Activated CD4-positive, alpha-beta T cell treated with anti-CD3 and anti-CD28 coated beads, Interleukin-2, amount 50 U/mL, for 1 hour (primary cell): ENCODE measurements at places on chromosomes 3 and 15.

GRCh38 chr3:113117511-113118234 lies 93.7 kb upstream of the BOC start:
- DNase-seq, result no peak

DNA sequence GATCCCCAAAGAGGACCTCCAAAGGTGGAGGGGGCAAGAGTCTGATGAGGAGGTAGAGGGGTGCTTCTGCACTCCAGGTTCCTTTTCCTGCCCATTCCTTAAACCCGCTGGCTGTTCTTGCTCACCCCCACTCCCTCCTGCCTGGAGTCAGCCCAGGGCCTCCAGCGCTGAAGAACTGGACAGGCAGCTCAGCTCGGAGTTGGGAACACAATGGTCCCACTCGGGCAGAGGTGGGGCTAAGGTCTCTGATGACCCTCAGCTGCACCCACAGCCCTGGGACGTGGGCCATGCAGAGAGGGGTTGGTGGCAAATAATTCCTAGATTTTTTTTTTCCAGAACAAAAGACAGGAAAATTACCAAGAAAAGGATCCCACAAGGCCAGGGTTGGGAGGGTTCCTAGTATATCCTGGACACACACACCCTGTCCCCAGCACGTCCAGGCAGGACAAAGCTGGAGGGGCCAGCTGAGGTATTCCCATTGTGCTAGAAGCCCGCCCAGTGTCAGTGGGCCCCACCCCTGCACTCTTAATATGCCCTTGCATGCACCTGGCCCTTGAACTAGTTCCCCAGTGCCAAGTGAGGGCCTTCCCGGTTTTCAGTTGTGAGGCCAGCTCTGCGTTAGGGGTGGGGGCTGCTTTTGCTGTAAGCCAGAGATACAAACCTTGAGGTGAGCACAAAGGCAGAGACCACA lies 22.1 kb upstream of the IP6K2 start:
- no peak for DNase-seq

- DNase-seq, result no peak
Observed at GRCh38 chr3:100352296-100353231, 18.0 kb downstream of the NIT2 start.

DNA sequence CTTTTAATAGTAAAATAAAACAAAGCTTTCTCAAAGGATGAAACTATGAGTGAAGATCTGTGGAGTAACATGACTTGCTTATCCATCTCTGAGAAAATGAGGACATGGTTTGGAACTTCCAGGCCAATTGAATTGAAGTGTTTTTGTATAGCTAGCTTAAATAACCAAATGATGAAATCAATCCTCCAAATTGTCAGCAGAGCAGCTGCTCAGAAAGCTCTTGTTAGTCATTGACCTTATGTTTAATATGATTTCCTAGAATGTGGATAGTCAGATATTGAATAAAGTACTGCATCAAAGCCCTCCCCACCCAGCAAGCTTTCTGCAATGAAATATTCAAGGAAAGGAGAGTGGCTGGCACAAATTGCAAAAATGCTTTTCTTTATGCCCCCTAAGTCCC lies 437.2 kb downstream of the MFSD1 start:
- DNase-seq, result no peak

DNA sequence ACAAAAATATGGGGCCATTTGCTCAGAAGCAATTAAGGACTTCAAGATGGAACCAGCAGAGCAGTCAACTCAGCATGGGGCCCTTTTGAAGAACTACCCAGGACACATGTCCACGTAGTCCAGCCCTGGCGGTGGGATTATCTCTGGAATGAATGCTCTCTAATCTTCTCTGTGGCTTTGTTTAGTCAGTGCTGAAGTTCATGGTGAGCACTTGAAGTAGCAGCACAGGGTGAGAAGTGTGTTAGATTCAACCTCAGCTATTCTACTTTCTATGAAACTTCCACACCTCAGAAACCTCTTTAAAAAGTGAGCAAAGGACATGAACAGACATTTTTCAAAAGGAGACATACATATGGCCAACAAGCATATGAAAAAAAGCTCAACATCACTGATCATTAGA lies 74.4 kb downstream of the THRB start:
- no peak for DNase-seq

GRCh38 chr3:133376810-133377209 lies 23.0 kb upstream of the BFSP2 start:
- DNase-seq, result no peak

DNA sequence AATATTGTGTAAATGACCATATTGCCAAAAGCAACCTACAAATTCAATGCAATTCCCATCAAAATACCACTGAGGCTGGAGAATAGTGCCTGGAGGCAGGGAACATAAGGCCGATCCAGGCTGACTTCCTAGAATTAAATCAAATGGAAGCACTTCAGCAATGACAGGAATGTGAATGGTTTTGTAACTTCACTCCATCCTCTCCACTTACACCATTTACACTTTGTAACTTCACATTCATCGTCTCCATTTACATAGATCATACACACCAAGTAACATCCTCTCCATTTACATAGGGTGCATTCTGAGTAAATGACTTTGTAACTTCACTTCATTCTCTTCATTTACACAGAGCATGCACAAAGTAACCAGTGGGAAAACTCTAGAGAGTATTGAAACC lies 11.6 kb downstream of the STRIT1 start:
- DNase-seq, result no peak

GRCh38 chr15:40392986-40393948 lies 10.7 kb downstream of the KNSTRN start:
- no peak for DNase-seq

DNA sequence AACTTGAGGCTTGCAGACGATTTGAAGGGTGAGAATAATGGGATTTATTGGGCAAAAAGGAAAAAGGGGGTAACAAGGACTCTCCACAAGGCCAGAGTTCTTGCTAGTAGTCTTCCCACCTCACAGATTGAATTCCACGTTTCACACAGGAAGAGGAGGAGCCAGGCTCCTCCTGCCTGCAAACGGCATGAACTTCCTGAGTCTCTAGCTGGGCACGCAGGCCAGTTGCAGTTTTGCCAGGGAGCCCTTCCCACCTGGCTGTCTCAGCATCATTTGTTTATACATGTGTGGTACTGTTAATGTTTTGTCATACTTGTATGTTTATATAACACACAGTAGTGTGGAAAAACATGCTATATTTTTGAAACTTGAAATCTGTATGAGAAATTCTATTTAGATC lies 155.0 kb downstream of the NLGN1 start:
- DNase-seq, result no peak

GRCh38 chr3:157498371-157498770 lies 4.8 kb downstream of the VEPH1 start:
- no peak for DNase-seq

- no peak for DNase-seq
Observed at GRCh38 chr3:166425900-166426611, 588.8 kb upstream of the BCHE start.

DNA sequence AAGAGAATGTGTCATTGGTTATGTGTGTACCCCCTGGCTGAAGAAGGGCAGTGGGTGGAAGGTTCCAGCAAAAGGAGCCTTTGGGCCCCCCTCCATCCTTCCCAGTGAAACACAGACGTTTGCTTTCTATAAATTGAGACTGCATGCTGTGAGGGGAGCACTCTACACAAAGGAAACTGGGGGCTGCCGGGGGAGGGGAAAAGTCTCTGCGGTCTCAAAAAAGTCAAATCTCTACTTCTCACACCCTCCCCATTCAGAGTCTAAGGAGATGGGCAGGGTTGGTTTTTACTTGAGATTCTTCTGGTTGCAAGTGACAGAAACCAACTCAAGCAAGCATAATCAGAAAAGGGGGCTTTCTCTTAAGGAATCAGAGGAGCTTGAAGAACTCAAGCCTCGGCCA lies 50.1 kb upstream of the TLE3 start:
- no peak for DNase-seq

DNA sequence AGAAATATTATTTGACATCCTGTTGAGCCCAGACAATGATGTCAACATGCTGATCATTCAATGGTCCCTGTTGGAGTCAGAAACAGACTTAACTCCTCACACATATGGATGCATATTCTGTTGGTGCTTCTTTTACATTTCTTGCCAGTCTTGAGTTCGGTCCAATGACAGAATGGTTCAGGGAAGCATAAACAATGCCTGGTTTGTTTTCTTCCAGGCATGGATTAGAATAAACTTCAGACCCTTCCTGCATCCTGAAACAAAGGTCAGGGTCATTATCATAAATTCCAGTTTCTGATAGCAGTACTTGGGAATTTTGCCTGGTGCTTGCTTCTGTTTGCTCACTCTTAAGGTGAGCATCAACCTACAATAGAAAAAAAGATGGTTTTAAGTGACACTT lies 33.3 kb downstream of the BTLA start:
- DNase-seq, result no peak

GRCh38 chr3:9678493-9678892 lies 25.1 kb upstream of the CPNE9 start:
- no peak for DNase-seq

- DNase-seq, result no peak
Observed at GRCh38 chr3:37154668-37155314, 19.6 kb downstream of the LRRFIP2 start.

DNA sequence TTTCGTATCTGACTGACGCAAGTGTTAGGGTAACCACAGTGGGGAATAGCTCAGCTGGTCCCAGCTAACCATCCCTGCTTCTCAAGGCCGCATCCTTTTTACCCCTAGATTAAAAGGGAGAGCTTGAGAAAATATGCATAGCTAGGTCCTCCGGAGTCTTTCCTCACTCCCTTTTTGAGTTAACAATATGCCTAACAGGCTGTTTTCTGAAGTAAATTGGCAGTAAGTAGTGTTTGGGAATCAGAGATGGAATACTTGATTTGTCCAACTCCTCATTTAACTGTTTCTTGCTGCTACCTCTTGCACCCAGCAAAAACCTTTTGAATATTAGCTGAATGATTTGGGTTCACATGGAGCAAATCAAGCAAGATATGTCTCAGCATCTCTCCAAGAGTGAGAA lies 326.1 kb downstream of the LPP start:
- no peak for DNase-seq
